ENCODE measurements at places on chromosomes 3 and 15. TPM values are rescaled to one million over a fixed set of nuclear protein-coding genes. Genes with fewer than 3 reads are reported as not detected.

The TM4SF18 gene
- 1.2 TPM for total RNA-seq

The PPP1R14D gene
- not detected for total RNA-seq

The DZIP1L gene
- total RNA-seq = 4.2 TPM

The HRH1 gene
- total RNA-seq = 13.8 TPM

The NR2C2 gene
- total RNA-seq = 19.3 TPM

The AADAC gene
- total RNA-seq = 9.0 TPM

The PYDC2 gene
- not detected for total RNA-seq

The ATOSA gene
- 26.2 TPM for total RNA-seq

The ATP13A3 gene
- 188 TPM for total RNA-seq

The RBP2 gene
- not detected for total RNA-seq

The DTX3L gene
- 24.7 TPM for total RNA-seq

The SOX14 gene
- total RNA-seq = not detected

The TP63 gene
- 0.37 TPM for total RNA-seq

The MCCC1 gene
- 13.1 TPM for total RNA-seq

The FANCD2OS gene
- not detected for total RNA-seq

The C3orf49 gene
- not detected for total RNA-seq

The GREM1 gene
- 0.10 TPM for total RNA-seq

The SENP8 gene
- 2.2 TPM for total RNA-seq

The FGD5 gene
- total RNA-seq = 5.6 TPM

The GOLGA8A gene
- total RNA-seq = 9.3 TPM

The ARL6IP5 gene
- total RNA-seq = 155 TPM

The GCSAM gene
- not detected for total RNA-seq

The AMIGO3 gene
- 0.54 TPM for total RNA-seq

The ZNF385D gene
- total RNA-seq = 2.0 TPM

The THRB gene
- 9.8 TPM for total RNA-seq

The TMEM40 gene
- total RNA-seq = not detected

The CATSPER2 gene
- total RNA-seq = not detected

The CAND2 gene
- 0.44 TPM for total RNA-seq

The TRANK1 gene
- total RNA-seq = 18.3 TPM

The TLR9 gene
- total RNA-seq = not detected

The SLC2A2 gene
- total RNA-seq = not detected

The SLC12A1 gene
- total RNA-seq = not detected

The DOCK3 gene
- total RNA-seq = 0.05 TPM
